ENCODE measurements at places on chromosomes 5 and 9.

DNA sequence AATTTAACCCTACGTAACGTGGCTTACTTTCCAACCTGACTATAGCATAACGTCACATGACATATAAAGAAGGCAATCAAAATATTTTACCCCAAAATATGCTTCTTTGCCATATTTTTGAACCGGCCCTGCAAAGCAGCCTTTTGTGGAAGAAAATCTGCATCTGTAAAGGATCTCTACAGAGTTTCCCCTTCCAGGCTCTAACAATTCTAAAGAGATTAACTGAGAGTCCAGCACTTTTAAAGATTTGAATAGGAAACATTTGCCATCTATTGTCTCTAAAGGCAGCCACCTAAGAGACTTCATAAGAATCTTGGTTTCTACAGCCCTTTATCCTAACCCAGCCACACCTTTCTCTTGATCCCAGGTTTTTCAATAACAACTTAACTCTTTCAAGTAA is 22.7 kb downstream of the AP3B1 start:
- no peak for DNase-seq

- no peak for DNase-seq
Measured at GRCh38 chr5:153153086-153153485, 337.4 kb upstream of the GRIA1 start.

DNA sequence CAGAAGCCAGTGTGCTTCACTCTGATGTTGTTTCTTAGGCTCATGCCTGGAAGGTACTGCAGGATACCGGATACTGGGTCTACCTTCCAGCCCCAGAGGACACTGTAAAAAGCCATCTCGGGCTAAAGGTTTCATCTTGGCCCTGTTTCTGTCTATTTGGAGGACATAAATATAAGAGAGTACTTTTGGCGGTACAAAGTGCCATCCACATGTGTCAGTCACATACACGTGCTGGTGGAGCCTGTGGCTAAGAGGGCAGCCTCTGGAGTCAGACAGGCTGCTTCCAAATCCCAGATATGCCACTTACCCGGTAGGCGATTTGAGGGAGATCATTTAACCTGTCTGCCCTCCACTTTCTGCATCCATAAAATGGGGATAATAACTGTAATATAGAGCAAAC is 160.4 kb downstream of the NR3C1 start:
- DNase-seq, result no peak

GRCh38 chr9:136220017-136220729 is 15.2 kb upstream of the LHX3 start:
- peak; percentile 66 for DNase-seq

- DNase-seq, result no peak
Measured at GRCh38 chr5:93057311-93057710, 523.7 kb downstream of the NR2F1-AS1 start.

- no peak for DNase-seq
Measured at GRCh38 chr9:137412431-137412830, 10.5 kb downstream of the EXD3 start.

DNA sequence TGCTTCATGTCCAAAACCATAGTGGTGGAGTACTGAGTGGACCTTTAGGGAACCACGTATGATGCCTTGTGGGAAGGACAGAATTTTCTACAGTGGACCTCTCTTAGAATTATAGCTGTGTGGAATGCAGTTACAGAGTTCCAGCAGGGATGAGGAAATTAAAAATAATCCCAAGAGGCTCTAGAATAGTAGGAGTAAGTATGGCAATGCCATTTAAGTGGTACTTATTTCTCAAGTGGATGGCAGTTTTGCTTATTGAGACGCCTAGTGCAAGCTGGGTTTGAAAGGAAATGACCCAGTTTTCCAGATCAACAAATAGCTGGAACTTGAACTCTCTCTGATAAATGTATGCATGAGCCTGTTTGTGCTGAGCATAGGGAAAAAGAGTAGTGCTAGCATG is 431.6 kb downstream of the PRR16 start:
- DNase-seq, result no peak

DNA sequence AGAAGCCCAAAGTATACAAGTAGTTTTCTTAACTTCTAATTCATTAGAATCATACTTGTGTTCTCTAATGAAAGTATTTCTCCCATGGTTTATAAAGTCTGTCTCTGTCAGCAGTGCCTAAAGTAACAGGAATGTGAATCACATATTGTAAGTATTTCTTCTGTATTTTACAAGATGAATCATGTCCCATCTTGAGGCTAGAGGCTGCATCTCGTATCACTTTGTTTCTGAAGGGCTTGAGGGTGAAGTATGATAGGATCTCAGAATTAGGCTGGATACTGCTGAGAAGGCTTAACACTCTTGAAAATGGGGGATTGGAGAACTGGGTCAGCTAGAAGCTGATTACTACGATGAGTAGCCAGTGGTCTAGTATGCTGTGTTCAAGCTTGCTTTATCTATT is 242.2 kb upstream of the ACTBL2 start:
- DNase-seq, result no peak

GRCh38 chr5:179791881-179792611 is 1.7 kb upstream of the LTC4S start:
- DNase-seq, result no peak

GRCh38 chr9:35771943-35772342 is 17.9 kb upstream of the MSMP start:
- no peak for DNase-seq

DNA sequence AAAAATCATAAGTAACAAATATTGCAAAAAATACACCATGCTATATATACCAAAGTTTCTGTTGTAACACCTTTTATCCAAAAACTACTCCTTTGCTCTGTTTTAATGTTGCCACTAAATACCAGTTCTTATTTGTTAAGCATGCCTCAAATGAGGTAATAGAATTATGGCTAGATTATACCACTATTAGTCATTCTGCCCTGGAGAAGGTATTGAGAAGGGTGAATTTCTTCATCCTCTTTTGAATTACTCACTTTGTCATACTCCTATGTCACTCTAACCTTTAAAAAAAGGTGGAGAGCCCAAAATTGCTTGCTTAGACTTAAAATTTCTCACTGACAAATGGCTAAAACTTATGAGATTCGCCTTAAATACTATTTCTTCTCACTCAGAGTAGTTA is 750.9 kb downstream of the MAT2B start:
- no peak for DNase-seq

DNA sequence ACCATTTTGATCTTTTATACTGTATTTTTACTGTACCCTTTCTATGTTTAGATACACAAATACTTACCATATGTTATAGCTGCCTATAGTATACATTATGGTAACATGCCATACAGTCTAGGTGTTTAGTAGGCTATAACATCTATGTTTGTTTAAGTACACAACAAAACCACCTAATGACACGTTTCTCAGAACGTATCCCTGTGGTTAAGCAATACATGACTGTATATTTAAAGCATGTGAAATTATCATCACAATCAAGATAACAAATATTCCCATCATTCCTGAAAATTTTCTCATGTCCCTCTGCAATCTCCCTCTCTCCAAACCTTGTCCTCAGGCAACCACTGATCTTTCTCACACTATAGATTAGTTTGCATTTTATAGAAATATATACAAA is 66.4 kb upstream of the SUSD1 start:
- no peak for DNase-seq

DNA sequence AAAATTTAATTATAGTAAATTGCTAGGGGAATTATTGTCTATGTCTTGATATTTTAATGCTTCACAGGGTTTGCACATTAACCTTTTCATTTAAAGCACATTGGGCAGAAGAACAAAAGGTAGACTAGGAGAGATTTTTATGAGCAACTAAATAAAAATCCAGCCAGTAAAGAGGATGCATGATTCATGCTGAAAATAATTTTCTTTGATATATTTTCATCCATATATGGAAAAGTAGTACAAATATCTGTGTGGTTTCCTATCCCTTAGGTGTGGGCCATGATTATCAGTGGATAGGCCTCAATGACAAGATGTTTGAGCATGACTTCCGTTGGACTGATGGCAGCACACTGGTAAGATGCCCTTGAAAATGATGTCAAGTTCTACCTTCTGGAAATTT is 83.1 kb downstream of the VCAN start:
- DNase-seq, result no peak
